ENCODE measurements at places on chromosomes 3 and 15. TPM values are rescaled to one million over a fixed set of nuclear protein-coding genes. Genes with fewer than 3 reads are reported as not detected.
A peak's percentile ranks its signal among the peaks of the same experiment; 100 is the strongest.

DNA sequence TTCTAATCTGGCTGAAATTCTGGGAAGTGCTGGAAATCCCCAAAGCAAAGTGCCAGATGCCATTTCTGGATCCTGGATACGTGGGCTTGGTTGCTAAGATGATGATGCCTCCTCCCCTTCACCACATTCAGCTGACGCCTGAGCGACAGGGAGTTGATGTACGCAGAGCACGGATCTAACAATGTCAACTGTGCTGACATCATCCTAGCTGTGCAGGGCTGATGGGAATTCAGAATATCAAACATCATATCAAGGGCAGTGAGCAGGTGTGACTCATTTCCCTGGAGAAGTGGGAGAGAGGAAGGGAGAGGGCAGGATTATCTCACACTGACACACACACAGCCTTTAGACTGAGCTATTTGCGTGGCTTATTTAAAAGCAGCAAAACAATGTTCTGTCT lies 92.6 kb upstream of the ZBTB20 start:
- DNase-seq, result peak; percentile 93

Gene CPNE4
- not detected for total RNA-seq

DNA sequence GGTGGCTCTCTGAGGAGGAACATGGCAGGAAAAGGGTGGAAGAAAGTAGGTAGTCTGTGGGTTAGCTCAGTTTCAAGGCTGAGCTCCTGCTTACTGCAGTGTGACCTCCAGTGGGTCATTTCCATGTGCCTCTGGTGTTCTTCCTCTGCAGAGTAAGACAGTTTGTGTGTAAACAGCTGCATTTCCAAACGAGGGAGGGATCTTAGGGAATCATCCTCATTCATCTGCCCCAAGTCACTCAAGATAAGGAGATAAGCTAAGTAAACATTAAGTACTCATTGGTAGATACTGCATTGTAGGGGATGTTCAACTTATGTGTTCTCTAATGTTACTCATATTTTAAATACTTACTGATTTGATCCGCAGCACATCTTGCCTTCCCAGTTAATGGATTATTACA lies 83.6 kb downstream of the CLSTN2 start:
- DNase-seq, result no peak

DNA sequence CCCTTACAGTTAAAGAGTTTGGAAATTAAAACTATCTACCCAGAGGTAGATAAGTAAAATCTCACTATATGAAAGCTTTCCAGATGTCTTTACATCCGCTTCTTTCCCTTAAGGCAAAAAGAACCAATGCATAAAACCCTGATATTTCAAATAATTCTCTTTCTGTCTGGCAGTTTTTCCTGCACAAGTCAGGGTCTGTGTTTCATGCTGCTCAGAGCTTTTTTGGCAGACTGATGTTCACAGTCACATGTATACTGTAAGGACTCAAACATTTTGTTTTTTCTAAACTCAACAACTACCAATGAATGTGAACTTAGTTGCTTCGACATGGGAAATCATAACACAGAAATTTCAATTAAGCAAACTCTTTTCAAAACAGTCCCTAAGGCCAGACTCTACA lies 988.4 kb downstream of the EPHA3 start:
- no peak for DNase-seq

GRCh38 chr15:71610728-71611552 lies 199.4 kb upstream of the NR2E3 start:
- no peak for DNase-seq

- DNase-seq, result no peak
Measured at GRCh38 chr15:68082735-68083134, 28.6 kb downstream of the PIAS1 start.

Gene RTP1
- total RNA-seq, result not detected

Gene ZNF710
- total RNA-seq, result 14.9 TPM

Gene IL1RAP
- 4.8 TPM for total RNA-seq

DNA sequence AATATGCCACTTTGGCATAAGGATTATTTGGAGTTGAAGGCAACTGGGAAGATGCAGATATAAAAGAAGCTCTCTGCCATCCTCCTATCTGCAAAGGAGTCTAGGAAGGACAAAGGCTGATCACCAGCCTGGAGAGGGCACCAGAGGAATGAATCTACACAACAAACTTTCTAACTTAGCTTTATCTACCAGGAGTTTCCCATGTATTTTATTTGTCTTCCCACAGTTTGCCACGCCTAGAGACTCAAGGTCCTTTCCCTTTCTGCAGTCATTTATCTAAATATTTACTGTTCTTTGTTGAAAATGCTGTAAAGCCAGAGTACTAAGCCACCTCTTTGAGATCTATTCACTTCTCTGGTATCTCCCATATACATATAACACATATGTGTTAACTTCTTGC lies 32.2 kb downstream of the GPR176 start:
- peak; percentile 53 for DNase-seq

DNA sequence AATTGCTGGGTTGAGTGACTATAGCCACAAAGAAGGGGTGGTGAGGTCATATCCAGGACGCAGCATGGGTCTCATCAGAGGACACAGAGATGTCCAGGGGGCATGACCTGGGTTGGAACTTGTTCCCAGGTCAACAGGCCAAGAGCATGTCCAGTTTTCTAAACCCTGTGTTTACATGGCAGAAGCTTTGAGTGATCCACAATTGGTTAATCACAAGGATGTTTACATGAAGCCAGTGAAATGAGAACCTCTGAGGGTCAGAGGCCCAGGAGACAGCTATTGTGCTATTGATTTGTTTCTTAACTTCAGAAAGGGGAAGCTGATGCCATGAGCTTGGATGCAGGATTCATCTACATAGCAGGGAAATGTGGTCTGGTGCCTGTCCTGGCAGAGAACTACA lies 42.2 kb upstream of the TOPBP1 start:
- no peak for DNase-seq

Gene ANKUB1
- total RNA-seq, result not detected

DNA sequence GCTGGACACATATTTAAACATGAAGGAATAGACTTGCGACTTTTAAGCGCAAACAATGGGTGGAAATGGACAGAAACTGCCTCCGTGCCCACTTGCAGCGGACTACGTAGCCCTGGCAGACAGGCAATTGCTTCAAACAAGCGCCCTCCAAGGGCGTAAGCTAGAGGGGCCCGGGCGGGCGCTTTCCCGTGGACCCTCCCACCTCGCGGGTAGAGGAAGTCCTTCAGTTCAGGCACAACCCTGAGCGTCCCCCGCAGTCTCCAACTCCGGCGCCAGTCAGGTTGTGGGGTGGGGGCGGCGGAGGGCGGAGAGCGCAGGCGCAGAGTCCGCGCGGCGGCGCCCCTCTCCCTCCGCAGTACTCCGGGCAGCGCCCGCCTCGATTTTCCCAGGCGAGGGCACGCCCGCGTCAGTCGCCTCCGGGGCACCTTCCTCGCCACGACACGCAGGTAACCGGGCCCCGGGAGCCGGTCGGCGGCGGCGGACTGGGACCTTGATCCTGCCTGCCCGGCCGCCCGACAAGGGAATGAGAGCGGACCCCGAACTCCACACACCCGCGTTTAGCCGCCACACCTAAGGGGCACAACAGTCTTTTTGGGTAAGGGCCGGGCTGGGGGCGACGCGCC lies at the start of gene SLC35G2:
SLC35G2 (plus strand) TSS at position 358 of the 623 bp plus-strand sequence. CDS start 35,335 bp downstream, outside the sequence.
- DNase-seq, result peak; percentile 32

Gene MESP2
- total RNA-seq, result not detected

GRCh38 chr3:150384296-150385212 lies 23.5 kb upstream of the TSC22D2 start:
- no peak for DNase-seq

Gene ERC2
- not detected for total RNA-seq

DNA sequence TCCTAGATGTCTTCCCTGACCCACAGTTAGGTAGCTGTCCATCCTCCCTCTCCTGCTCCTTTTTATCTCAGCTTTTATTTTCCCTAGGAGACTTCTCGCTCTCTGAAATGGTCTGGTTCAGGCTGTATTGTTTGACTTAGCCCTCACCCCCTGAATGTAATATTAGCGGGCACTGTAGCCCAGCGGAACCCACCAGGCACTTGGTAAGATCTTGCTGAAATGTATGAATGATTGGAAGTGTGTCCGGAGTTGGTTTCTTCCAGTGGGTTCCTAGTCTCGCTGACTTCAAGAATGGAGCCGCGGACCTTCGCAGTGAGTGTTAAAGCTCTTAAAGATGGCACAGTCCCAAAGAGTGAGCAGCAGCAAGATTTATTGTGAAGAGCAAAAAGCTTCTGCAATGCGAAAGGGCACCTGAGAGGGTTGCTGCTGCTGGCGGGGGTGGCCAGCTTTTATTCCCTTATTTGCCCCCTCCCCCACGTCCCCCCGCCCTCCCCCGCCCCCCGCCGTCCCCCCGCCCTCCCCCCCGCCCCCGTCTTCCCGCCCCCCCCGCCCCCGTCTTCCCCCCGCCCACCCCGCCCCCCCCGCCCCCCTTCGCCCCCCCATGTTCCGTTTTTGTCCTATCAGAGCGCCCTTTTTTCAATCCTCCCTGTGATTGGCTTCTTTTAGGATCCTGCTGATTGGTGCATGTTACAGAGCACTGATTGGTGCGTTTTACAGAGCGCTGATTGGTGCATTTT lies 694 bp upstream of the EEFSEC start:
- DNase-seq, result peak; percentile 78

DNA sequence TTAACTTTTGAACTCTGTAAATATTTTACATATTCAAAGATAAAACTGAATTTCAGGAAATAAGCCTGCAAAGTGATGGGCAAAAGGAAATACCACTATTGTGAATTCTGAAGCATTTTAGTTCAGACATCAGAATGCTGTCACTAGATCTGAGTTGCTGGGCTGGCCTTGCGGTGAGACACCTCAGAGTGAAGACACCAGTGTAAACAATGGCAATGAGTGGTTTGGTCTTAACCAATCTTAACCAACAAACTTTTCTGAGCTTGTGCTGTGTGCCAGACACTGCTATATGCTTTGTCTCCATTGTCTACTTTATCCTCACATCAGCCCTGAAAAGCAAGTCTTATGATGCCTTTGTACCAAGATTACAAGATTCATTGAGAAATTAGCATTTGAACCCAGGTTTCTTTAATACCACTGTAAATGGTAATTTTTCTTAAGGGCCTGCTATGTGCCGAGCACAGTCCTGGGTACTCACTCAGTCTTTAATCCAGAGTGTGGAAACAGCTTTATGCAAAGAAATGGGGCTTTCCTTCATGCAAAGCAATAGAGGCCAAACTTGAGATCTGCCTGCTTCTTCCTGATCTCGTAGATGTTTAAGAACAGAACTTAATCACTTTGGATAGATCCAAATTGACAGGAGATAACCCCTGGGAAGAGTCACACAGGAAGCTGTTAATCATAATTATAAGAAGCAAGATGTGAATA lies 55.0 kb downstream of the TMEM39A start:
- no peak for DNase-seq

- DNase-seq, result no peak
Measured at GRCh38 chr15:40334941-40335795, 5.6 kb downstream of the CCDC9B start.

DNA sequence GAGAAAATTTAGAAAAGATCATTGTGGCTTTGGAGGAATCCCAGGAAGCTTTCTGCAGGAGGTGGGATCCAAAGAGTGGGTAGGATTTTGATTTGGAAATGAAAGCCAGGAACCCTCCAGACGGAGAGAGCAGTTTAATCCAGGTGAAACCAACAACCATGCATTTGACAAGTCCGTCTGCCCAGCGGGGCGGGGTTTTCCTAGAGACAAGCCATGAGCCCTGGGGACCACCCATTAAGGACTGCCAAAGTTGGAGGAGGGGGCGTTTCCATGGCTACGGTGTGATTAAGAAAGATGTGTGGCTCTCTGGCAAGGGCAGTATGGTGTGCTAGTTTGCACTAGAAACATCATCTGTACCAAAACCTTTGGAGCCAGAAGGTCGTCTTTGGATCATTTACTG lies 53.4 kb downstream of the SRGAP3 start:
- no peak for DNase-seq

GRCh38 chr3:27186013-27186412 lies 183.2 kb downstream of the NEK10 start:
- DNase-seq, result no peak

Gene GPR171
- total RNA-seq, result not detected

DNA sequence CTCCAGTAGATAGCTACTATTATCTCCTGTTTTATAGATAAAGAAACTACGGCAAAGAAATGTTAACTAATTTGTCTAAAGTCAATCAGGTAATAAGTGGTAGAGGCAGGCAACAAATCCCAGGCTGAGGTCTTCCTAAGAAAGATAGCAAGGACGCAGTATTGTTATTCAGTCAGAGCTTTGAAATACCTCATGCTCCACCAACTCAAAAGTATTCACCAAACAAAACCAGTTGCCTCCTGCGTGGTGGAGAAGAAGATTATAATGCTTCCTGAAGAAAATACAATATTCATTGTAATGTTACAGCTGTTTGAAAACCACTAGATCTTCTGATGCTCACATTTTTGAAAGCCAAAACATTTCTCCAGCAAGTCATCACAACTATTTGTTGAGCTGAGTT lies 138.2 kb upstream of the CNTN4 start:
- no peak for DNase-seq

DNA sequence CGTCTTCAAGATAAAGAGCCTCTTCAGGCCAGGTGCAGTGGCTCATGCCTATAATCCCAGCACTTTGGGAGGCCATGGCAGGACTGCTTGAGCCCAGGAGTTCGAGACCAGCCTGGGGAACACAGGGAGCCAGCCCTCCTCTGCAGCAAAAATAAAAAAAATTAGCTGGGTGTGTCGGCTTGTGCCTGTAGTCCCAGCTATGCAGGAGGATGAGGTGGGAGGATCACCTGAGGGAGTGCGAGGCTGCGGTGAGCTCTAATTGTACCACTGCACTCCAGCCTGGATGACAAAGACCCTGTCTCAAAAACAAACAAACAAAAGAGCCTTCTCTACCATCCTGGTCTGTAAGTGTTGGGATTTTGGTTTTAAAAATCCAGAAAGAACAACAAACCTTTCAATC lies 11.1 kb downstream of the WDR53 start:
- no peak for DNase-seq
